ENCODE measurements at places on chromosomes 6 and 20.

DNA sequence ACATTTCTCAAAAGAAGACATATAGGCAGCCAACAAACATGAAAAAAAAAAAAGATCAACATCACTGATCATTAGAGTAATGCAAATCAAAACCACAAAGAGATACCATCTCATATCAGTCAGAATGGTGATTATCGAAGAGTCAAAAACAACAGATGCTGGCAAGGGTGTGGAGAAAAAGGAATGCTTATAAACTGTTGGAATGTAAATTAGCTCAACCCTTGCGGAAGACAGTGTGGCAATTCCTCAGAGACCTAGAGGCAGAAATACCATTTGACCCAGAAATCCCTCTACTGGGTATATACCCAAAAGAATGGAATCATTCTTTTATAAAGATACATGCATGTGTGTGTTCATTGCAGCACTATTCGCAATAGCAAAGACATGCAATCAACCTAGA, 303.8 kb upstream of the THEMIS start:
- no peak for DNase-seq

DNA sequence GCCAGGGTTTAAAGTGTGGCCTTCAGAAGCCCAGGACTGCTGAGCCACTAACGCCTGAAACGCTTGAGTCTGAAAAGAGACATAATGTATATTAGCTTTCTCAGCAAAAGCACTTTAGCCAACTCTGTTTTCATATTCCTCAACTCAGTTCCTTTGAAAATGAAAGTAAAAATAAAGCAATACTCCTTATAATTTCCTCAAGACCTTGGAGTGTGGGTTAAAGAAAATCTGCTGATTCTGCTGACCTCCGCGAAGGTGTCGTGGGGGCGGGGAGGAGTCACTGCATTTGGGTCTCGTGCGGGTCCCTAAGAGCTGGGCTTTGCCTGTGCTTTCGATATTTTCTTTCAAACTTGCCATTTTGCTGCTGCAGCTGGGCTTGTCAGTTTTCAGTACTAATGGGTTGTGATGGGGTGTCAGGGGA, 142.2 kb upstream of the ARID1B start:
- DNase-seq: no peak

DNA sequence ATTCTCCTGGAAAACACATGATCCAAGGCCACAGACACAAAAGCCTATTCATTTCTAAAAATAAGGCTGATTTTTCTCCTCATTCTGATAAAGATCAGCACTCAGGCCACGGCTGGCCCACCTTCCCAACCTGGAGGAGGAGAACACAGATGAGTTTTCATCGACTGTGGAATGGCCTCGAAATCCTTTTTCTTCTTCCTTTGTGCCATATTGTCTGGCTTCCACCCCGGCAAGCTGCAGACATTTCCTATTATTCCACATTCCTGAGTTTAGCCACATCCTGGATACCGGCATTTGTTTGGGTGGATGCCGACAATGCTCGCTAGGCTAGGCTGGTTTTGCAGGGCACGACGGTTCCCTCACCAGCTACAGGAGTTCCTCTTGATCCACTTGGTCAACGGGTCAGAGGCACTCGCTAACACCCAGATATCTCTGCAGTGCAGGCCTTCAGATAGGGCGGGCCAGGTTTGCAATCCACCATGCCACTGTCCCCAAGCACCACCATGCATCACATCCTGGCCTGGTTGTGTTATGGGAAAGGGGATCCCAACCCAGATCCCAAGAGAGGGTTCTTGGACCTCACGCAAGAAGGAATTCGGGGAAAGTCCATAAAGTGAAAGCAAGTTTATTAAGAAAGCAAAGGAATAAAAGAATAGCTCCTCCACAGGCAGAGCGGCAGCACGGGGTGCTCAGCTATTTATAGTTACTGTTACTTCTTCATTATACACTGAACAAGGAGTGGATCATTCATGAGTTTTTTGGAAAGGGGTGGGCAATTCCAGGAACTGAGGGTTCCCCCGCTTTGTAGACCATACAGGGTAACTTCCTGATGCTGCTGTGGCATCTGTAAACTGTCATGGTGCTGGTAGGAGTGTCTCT, 4.2 kb upstream of the CTSZ start:
- DNase-seq: peak; percentile 89

DNA sequence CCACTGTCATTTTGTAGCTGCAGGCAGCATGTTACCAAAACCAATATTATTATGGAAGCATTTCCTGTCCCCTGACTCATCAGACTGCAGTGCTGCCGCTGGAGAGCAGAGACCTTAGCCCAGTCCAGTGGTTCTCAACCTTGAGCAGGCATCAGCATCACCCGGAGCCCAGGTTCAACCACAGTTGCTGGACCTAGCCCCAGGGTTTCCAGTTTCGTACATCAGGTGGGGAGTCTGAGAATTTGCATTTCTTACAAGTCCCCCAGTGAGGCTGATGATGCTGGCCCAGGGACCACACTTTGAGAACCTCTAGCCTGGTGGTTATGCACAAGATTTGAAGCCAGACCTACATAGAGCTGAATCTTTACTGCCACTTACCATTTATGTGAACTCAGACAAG, 47.3 kb downstream of the LY86 start:
- no peak for DNase-seq

DNA sequence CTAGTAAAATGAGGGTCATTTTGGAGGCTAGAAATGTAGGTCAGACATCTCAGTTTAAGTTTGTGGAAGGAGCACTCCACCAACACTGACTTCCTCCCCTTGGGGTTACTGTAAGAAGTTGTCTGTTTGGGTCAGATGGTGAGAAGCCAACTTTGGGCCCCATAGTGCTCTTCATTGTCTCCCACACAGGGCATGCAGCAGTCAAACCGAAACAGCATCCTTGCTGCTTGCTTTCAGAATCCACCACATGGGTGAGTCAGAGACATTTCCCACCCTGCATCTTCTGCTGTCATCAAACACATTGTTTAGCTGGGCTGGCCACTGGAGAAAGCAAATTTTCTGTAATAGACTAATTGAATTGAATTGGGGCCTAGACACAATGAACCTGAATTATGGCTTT, 16.8 kb downstream of the IL17F start:
- DNase-seq: no peak

GRCh38 chr20:53750827-53751619, 157.4 kb upstream of the ZNF217 start:
- DNase-seq: peak; percentile 49

DNA sequence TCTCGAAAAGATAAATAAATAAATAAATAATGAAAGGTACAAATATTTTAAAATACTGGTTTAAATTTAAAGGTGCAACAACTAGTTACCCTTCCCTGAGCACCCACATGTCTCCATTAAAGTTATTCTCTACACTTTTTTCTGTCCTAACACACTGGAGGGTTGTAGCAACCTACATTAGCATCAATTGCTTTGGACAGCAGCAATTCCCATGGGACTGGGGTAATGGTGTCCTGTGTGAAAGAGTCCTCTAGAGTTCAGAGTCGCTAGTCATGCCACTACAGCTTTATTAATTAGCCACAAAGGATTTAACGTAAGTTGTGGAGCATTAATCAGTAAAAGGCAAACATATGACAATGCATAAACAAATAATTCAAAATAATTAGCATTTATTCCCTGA, 14.1 kb upstream of the CD24 start:
- no peak for DNase-seq

GRCh38 chr20:199996-200395, 10.5 kb upstream of the DEFB128 start:
- no peak for DNase-seq

GRCh38 chr6:138498629-138499302, 528 bp downstream of the NHSL1 start:
- no peak for DNase-seq

DNA sequence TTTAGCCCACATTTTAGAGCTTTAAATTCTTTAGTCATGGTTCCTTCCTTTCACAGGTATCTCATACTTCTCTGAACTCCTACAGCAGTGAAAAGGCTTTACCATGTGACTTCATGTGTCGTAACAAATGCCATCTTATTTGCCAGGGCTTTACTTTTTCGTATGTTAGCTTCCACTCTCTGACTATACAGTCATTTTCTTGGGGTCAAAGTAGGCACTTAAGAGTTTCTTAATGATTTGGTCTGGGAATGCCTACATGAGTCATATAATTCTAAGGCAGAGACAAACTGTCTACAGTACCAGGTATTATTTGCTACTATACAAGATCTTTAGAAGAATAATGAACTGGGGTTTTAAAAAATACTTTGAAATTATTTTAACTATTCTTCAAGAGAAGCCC, 15.0 kb downstream of the RAB23 start:
- no peak for DNase-seq

DNA sequence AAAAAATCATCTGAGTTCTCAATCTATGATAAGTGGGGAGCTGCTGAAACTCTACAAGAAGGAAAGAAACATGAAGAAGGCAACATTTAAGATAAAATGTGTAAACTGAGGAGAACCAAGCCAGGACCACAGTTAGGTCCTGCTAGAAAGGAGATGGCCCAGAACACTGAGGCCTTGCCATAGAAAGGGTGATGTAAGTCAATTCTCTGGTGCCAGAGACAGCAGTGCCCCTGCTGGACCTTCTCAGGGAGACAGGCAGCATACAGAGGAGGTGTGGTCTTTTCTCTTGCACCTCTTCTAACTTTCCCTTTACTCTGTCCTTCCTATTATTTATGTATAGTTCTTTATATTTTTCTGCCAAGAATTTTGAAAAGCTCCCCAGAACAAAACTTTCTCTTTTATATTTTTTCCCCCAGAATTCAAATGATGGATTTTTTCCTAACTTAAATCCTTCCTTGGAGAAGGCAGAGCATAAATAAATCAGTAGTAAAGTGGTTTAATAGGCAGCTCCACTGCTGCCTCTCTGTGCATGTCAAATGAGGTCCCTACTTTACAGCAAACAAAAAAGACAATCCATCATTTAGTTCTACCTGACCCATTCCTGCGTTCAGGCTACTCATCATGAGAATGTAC, 9.0 kb downstream of the UQCC2 start:
- DNase-seq: no peak

- DNase-seq: no peak
These were observed 303.6 kb downstream of the CLIC5 start for GRCh38 chr6:45712076-45712475.

DNA sequence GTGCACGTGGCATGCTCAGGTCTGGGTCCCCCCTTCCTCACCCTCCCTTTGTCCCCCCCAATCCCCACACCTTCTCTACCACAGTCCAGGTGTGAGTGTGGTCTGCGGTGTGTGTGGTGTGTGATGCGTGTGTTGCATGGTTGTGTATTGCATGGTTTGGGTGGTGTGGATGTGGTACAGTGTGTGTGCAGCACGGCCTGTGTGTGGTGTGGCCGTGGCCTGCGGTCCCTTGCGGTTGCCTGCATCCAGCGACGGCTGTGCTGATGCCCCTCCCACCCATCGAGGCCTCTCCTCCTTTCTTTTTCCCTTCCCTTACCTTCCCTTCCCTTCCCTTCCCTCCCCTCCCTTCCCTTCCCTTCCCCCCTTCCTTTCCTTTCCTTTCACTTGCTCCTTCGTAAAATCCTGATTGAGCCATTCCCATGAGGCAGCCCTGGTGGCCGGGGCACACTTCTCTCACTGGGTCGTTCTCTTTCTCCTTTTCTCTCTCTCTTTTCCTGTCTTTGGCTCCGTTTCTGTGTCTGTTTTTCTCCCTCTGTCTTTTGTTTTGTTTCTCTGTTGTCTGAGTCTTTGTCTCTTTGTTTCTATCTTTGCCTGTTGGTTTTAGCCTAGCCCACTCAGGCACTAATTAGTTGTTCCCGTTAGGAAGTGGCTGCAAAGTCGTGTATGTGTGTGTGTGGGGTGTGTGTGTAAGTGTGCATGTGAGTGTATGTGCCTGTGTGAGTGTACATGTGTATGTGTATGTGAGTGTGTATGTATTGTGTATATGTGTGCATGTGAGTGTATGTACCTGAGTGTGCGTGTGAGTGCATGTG, 65.7 kb downstream of the SRC start:
- DNase-seq: peak; percentile 75

GRCh38 chr6:5294392-5295211, 33.3 kb downstream of the FARS2 start:
- DNase-seq: no peak

Measured in RWPE2 (cell line).